ENCODE measurements at places on chromosomes 12 and 14.

GRCh38 chr14:73783107-73783727 lies 68.4 kb upstream of the PTGR2 start:
- DNase-seq, result no peak

DNA sequence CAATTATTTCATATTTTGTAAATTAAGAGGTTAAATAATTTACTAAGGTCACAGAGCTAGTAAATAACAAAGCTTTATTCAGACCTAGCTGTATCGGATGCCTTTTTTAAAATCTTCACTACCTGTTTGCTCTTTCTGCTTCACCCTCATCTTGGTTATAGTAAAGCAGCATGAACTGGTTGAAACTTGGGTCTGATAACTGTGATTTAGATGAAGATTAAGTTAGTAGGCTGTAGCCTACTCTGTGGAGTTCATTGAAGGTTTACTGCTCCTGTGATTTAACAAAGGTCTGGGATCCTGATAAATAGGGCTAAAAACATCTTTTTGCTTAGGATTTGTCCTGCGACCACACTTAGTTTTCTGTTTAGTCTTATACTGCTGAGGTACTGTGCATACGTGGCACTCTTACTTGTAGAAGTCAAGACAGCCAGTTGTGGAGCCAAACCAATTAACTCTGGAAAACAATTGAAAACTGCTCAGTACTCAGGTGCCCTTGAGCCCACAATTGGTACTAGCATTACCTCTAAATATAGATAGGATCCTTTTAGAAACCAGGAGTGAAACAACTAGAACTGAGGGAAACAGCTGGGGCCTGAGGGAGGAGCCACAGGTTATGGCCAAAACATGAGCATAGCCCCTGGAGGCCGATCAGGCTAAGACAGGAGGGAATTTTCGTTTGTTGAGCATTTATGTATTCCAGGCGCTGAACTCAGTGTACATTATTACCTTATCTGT lies 2.3 kb downstream of the SPATS2 start:
- no peak for DNase-seq

DNA sequence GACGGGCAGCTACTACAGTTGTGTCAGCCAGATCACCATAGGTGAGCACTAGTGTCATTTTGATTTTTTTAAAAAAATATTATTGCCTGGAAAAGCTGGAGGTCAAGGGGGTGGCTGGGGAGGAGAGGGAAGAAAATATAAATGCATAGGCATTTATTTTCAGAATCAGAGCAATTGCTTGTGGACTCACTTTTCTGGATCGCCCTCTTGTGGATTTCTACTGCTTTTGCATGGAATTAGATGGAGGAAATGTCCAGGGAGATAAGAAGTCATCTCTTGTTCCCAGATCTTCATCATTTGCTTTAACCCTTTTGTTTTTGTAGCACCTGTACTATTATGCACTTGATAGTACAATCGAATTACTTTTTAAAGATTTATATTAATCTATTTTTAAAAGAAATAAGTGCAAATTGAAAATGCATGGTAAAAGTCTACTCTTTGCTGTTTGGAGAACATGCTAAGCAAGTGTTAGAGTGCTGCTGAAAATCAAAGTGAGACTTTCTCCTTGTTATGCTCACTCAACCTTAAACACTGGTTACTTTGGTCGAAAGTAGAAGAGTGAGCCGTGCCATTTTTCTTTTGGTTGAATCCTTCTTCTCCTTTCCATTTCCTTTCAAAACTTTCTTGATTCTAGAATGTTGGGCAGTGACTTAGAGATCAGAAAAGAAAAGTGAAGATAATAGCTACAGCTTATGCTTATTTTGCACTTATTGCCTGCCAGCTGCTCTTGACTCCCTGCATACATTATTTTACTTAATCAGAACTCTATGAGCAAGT lies 60.6 kb upstream of the ANO4 start:
- DNase-seq, result no peak

GRCh38 chr12:92462049-92462448 lies 240.7 kb upstream of the PLEKHG7 start:
- DNase-seq, result no peak

DNA sequence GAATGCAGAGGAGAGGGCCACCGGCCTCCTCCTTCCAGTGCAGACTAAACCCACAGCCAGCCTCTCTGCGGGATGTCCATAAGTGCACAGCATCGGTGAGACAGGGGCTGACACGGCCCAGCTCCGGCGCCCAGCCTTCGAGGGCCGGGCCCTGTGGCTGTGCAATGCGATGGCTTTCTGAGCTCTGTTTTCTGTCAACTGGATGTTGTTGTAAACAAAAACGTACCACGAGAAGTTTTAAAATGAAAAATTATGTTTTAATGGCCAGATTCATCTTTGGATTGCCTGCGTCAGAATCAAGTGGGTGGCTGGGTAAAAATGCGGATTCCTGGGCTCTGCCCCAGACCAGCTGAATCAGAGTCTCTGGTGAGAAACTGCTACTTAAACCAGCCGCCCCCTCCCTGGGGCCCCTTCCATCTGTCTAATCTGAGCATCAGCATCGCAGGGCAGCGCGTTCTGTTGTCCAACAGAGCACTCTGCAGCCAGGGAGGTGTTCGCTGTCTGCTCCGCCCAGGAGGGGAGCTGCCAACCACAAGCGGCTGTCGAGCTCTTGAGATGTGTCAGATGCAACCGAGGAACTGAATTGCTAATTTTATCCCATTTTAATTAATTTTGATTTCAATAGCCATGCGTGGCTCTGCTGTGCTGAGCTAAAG lies 133.4 kb downstream of the RFLNA start:
- DNase-seq, result no peak

GRCh38 chr12:23767834-23768233 lies 181.6 kb downstream of the SOX5 start:
- no peak for DNase-seq

- no peak for DNase-seq
Measured at GRCh38 chr12:82090165-82090564, 268.0 kb downstream of the CCDC59 start.

- no peak for DNase-seq
Measured at GRCh38 chr12:28425526-28425925, 235.3 kb downstream of the CCDC91 start.

GRCh38 chr12:131232036-131232435 lies 278.3 kb downstream of the ADGRD1 start:
- DNase-seq, result no peak
